Caco-2 (cell line): ENCODE measurements at places on chromosomes 2 and 18. TPM values are rescaled to one million over a fixed set of nuclear protein-coding genes. Genes with fewer than 3 reads are reported as not detected.
A peak's percentile ranks its signal among the peaks of the same experiment; 100 is the strongest.

DNA sequence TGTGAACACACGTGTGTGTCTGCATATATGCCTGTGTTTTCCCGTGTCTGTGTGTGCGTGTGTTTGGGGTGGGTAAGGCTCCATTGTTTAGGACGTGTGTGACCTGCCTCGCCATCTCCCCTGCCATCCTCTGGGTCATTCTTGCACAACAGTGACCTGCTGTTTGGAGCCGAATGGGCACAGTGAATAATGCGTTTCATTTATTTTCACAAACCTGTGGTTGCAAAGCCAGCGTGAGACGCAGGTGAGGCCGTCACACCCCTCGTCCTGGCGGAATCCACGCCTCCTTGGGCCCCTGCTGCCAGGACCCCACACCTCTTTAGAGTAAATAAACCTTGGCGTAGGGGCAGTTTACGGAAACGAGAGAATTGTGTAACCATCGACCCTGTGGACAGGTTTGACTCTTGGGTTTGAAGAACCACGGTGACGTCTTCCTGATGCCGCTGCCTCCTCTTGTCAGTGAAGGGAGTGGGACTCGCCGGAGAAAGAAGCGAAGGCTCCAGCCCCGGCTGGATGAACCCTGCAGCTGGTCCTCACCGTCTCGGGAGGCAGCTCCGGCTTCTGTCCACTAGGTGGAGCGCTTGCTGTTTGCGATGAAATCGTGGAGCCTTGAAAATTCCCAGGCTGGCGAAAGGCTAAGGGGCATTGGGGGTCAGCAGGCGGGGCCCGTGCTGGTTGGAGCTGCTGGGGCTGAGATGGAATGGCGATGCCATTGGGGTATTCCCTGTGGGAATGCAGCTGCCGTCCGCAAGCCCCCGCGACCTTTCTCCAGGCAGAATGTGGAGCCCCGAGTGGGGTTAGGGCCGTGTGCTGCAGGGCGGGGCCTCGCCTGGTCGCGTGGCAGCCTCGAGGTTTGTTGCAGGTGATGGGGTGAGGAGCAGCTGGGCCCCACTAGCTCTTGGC is 81.1 kb downstream of the RTP5 start:
- peaks cover 8% of the 10 kb centered on the region; the same call in 1 of the 2 replicates for H3K4me1 ChIP-seq
- no peaks in the 10 kb centered on the region for H3K36me3 ChIP-seq
- H3K4me3 ChIP-seq = peak overlapping the region; percentile 15; the same call in 1 of the 2 replicates
- H3K27me3 ChIP-seq = no peaks in the 10 kb centered on the region
- peak; percentile 81 for DNase-seq

- no peaks in the 10 kb centered on the region for H3K27me3 ChIP-seq
- no peaks in the 10 kb centered on the region for H3K4me1 ChIP-seq
- H3K4me3 ChIP-seq = no peak overlapping the region
- DNase-seq = no peak
- no peaks in the 10 kb centered on the region for H3K36me3 ChIP-seq
These were observed 1.1 kb downstream of the UGT1A1 start for GRCh38 chr2:233761040-233761769.

DNA sequence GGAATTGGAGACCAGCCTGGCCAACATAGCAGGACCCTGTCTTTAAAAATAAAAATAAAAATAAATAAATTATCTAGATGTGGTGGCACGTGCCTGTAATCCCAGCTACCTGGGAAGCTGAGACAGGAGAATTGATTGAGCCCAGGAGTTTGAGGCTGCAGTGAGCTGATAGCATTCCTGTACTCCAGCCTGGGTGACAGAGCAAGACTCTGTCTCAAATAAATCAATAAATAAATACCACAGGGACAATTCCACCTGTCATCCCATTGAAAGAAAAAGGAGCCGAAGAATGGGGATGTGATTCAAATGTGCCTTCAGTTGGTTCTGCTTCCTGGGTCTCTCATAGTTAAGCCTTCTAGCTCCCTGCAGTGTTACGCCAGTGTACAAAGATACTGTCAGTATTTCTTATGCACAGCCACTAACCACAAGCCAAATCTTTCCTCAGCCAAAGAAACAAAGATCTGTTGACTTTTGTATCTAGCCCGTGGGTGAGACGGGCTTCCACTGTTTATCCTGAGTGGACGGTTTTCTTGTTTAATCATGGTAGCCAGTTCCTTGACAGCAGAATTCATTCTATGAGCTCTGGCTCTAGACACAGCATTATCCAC is 12.6 kb downstream of the LGALSL start:
- H3K27ac ChIP-seq = no peak overlapping the region
- H3K27me3 ChIP-seq = no peaks in the 10 kb centered on the region
- no peak overlapping the region for H3K4me3 ChIP-seq
- no peak for DNase-seq

- H3K4me3 ChIP-seq = no peak overlapping the region
- H3K36me3 ChIP-seq = no peaks in the 10 kb centered on the region
- no peak for DNase-seq
- no peaks in the 10 kb centered on the region for H3K27me3 ChIP-seq
These were observed 79.2 kb upstream of the HPCAL1 start for GRCh38 chr2:10223471-10223870.

DNA sequence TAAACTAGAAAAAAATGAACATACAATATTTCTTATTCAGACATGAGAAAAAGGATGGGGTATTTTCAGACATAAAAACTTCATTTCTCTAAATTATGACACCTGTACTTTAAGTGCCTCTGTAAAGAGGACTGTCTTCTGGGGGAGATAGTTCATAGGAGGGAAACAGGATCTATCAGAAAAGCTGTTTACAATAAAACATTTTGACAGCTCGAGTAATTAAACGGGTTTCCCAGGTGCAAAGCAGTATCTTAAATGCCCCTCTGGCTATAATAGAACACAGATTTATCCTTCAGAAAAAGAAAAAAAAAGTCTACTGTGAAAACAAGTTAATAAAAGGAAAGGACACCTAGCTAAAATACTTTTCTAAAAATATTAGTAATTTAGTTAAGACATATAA is 311.4 kb upstream of the UBE2E3 start:
- H3K4me3 ChIP-seq = no peak overlapping the region
- no peaks in the 10 kb centered on the region for H3K4me1 ChIP-seq
- H3K36me3 ChIP-seq = no peaks in the 10 kb centered on the region
- DNase-seq = no peak
- no peaks in the 10 kb centered on the region for H3K27me3 ChIP-seq

DNA sequence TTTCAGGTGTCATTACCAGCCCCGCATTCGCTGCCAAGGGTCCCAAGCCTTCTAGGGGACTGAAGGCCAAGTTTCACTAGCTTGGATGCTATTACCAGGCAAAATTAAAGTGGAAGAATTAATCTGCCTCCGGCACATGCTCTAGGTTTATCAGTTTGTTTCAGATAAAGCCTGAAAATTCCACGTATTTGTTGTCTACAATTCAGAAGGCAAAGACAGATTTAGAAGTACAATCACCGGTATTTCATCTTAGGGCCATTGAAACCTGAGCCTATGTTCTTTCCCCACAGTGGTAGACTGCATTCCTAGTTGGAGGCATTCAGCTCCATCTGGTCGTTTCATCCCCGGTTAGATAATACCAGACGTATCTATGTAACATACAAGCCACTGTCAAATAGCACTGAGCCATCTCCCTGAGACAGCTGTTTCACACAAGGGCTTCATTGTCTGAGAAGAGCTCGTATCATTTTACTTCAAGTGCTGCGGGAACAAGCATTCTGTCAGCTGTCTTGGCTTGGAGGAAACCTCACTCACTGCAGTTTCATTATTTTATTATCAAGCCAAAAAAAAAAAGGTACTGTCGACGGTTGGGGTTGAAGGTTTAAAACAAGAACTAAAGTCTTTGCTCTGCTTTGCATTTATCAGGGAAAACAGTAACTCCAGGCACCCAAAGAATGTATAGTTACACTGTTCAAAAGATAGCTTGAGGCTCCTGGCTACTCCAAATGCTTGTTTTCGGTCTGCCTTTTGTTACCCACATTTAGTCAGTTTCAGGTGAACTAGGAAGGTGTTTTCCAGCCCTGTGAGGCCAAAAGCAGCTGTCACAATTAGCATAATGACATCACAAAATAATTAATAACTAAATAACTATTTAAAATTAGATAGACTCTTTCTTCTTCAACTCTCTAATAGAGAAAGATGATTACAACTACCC is 76.7 kb downstream of the TGIF1 start:
- no peaks in the 10 kb centered on the region for H3K27me3 ChIP-seq
- H3K27ac ChIP-seq = peak overlapping the region; percentile 50
- H3K4me1 ChIP-seq = peaks cover 11% of the 10 kb centered on the region
- H3K4me3 ChIP-seq = no peak overlapping the region
- DNase-seq = peak; percentile 37

The FBXO36 gene
- 0.21 and 0.64 TPM in 2 replicates for total RNA-seq

DNA sequence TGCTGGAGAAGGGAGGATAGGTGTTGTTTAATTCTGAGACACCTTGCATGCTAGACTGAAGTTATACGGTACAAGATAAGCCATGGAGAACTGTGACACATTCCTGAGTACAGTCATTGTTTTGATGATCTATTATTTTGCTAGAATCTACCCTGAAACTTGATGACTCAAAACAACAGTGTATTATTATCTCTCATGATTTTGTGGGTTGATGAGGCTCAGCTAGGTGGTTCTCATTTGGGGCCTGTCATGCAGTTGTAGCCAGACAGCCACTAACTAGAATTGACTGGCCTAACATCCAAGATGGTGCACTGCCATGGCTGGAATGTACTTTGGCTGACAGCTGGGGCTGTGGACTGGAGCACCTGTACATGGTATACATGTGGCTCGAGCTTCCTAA is 5.4 kb upstream of the IL1R1 start:
- no peaks in the 10 kb centered on the region for H3K27me3 ChIP-seq
- no peaks in the 10 kb centered on the region for H3K4me1 ChIP-seq
- no peaks in the 10 kb centered on the region for H3K36me3 ChIP-seq
- H3K27ac ChIP-seq = no peak overlapping the region
- DNase-seq = no peak
- H3K4me3 ChIP-seq = no peak overlapping the region

DNA sequence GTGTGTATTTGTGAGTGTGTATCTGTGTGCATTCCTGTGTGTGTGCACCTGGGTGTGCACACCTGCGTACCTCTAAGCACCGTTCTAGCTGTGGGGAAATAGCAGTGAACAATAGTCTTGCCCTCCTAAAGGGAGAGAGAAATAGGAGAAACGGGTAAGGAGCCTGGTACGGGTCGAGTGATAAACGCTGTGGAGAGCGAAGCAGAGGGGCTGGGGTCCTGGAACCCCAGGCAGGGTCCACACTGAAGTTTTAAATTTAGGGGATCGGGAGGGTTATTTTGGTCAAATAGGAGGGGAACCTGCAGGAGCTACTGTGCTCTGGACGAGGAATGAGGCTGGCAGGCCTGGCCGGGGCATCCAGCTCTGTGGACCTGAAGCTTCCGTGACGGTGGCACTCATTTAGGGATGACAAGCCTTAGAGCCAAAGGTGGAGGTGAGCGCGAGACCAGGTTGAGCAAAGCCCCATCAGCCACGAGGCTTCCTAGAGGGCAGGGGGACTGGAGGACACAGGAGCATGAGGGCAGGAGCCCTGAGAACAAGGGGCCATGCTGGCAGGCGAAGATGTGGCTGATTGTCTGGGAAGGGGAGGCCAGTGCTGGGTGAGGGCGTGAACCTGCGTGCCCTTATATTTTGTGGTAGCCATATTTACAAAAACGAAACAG is 188.0 kb downstream of the RTP5 start:
- H3K4me1 ChIP-seq = no peaks in the 10 kb centered on the region
- H3K36me3 ChIP-seq = no peaks in the 10 kb centered on the region
- H3K27me3 ChIP-seq = no peaks in the 10 kb centered on the region
- H3K27ac ChIP-seq = no peak overlapping the region

The ANKRD30BL gene
- not detected in 2 replicates for total RNA-seq

The POTEF gene
- 20.1 and 21.8 TPM in 2 replicates for total RNA-seq

The MEP1B gene
- total RNA-seq = not detected in 2 replicates
